Peyer's patch (tissue), 4 donors: ENCODE measurements at places on chromosomes 6 and 20. TPM values are rescaled to one million over a fixed set of nuclear protein-coding genes. Genes with fewer than 3 reads are reported as not detected.

DNA sequence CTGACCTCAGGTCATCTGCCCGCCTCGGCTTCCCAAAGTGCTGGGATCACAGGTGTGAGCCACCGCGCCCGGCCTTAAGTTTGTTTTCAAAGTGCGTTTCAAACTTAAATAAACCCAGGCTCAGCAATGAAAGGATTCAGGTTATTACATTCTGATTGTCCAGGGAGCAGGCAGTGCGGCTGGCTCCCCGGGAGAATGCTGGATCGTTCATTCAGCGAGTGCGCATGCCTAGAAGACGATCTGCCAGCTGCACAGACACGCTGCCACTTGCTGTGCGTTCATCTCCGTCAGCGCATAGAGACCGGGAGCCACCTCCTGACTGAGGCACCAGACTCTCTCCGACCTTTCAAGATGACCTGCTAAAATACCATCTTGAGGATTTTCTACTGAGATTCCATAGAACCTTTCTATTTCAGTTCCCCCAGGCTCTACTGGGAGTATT, 163.9 kb upstream of the ZNF217 start:
- DNase-seq, result no peak

The SYCP2 gene
- total RNA-seq, result 2.5 TPM

- no peak for DNase-seq
These were observed 14.0 kb downstream of the MRPS18A start for GRCh38 chr6:43673444-43674084.

- no peak for DNase-seq
These were observed 1.2 kb downstream of the BRPF3 start for GRCh38 chr6:36197739-36198221.

GRCh38 chr6:17957904-17958620, 29.4 kb downstream of the KIF13A start:
- DNase-seq, result no peak

GRCh38 chr6:118917546-118918328, 17.2 kb downstream of the MCM9 start:
- no peak for DNase-seq

DNA sequence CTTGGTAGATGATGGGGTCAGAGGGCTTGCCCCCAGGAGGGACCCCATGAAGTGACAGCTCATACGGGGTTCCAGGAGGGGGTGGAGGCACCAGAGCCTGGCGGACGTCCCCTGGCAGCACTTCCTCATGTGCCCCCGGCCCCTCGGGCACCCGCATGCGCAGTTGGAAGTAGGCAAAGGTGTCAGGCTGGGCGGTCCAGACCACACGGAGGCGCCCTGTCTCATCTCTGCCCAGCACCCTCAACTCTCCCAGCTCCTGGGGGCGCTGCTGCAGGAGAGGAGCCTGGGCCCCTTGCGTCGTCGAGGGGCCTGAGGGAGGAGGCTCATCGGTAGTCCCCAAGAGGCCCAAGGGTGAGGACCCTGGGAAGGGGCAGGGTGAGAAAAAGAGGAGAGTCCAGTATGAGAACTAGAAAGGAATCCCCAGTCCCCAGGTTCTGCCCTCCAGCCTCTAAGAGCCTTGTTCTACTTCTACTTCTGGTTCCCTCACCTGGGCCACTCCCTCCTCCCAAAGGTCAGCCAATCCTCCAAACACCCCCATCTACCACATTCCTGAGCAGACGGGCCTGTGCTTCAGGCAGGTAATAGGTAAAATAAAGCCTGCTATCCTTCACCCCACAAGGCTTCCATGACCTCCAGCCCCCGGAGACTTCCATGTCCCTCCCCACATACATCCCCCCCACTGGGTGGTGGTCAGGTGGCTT, 23.2 kb downstream of the TNXB start:
- no peak for DNase-seq

The TUBB2A gene
- total RNA-seq, result 13.2 TPM

The HLA-DOB gene
- total RNA-seq, result 3.4 TPM

The CLVS2 gene
- 0.09 TPM for total RNA-seq

DNA sequence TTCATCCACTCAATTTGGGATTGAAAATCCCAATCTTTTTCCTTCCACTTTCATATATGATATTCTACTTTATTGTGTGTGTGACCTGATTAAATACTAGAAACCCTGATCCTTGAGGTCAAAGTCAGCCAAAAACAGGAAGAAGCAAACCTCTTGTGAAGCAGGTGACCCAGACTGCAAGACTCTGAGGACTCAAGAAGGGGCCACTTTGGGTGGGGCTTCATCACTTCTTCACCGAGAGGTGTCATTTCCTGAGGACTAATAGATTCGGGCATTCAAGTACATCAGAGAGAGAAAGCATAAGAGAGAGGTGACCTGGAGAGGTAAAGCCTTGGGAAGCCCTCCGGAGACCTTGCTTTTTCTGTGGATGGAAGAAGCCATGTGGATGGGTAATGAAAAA, 129.0 kb downstream of the CFAP61 start:
- DNase-seq, result no peak

DNA sequence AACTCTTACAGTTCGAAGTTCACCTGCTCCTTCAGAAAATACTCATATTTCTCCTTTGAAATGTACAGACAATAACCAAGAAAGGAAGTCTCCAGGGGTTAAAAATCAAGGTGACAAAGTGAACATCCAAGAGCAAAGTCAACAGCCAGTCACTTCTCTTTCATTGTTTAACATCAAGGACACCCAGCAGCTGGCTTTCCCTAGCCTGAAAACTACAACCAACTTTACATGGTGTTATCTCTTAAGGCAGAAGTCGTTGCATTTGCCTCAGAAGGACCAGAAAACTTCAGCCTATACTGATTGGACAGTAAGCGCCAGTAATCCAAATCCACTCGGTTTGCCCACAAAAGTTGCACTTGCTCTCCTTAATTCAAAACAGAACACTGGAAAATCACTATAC, 113.3 kb downstream of the HIVEP1 start:
- no peak for DNase-seq

The BTN1A1 gene
- total RNA-seq, result not detected

- DNase-seq, result no peak
These were observed 8.5 kb downstream of the ISM1 start for GRCh38 chr20:13229538-13229937.

The ADTRP gene
- 143 TPM for total RNA-seq

The IL17A gene
- total RNA-seq, result not detected

The FOXC1 gene
- total RNA-seq, result 3.3 TPM

DNA sequence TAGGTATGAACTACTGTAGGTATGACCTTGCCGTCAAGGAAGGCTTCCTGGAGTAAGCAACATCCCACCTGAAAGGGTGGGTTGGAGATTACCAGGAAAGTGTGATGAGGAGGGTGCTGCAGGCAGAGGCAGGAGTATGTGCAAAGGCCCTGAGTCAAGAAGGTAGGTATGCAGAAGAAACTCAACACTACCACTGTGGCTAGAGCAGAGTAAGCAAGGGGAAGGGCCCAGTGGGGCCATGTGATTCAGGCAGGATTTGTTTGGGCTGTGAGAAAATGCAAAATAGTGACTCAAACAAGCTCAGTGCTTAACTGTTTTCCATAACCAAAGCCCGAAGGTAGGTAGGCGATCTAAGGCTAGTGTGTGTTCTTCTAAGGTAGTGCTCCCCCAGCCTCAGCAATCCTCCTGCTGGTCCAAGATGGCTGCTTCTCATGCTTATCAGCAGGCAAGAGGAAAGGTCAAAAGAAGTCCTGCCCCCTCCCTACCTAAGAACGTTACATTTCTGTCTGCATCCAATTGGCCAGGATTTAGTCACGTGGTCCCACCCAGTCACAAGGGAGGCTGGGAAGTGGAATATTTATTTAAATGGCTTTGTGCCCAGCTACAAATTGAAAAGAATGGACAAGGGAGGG, 36.2 kb upstream of the HMGA1 start:
- no peak for DNase-seq

DNA sequence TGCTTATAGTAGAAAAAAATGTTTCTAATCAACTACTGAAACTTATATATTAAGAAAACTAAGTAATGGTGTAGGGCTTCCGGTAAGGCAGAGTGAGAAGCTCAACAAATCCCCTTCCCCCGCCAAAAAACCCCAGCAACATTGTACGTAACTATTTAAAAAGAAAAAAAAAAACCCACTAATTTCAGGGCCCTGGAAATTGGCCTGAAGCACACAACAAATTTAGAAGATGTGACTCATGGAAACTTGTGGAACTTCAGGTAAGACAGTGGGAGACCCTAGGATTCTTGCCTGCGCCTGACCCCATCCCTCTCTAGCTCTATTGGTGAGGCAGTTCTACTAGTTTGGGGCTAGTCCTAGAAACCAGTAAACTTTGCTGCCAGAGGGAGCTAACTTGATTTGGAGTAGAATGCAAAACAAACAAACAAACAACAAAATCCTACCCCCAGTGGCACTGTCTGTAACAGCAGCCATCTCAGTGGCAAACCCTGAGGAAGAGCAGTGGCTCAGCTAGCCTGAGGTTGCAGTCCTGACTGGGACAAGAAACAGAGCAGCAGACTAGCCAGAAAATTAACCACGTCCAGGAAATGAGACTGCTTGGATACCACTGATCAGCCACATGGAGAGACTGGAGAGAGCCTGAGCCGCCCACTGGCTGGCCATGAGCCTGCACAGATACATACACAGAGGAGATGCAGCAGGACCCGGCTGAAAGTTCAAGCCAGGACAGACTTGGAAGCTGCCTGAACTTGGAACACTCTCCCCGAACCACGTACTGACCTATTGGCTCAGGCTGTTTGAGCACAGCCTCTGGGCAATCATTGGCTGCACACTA, 135.1 kb downstream of the TBXT start:
- DNase-seq, result no peak

The LY6G6C gene
- not detected for total RNA-seq

- no peak for DNase-seq
These were observed 25.3 kb upstream of the PYGB start for GRCh38 chr20:25222461-25223178.

DNA sequence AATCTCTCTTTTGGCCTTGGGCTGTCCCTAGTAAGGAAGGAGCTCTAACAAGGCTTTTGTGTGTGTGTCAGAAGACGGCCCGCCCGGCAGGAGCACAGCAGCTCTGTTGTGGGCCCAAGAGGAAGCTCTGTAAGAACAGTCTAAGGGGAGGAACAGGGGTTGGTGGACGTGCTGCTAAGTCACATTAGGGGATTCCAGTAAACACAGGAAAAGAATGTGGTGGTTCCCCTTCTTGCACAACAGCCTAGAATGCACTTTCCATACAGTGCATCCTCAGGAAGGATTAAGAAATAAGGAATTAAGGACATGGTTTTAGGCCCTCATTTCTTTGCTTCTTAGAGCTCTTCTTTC, 114.5 kb downstream of the RNF144B start:
- no peak for DNase-seq

DNA sequence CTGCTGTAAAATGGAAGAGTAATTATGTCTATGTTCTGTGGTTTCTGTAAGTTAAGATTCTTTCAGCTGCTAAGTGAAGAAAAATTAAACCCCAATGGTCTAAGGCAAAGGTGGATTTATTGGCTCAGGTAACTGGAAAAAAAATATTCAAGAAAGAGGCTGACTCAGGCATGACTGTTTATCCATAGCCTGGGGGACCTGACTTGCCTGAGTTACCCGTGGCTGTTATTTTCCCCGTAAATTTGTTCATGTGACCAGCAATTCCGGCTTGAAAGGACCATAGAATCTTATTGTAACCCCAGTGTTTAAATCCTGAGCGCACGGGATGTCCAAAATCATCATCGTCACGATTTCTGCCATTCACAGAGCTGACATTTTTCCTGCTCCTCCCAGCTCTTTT, 32.3 kb upstream of the SULF2 start:
- DNase-seq, result no peak

The VSX1 gene
- not detected for total RNA-seq

DNA sequence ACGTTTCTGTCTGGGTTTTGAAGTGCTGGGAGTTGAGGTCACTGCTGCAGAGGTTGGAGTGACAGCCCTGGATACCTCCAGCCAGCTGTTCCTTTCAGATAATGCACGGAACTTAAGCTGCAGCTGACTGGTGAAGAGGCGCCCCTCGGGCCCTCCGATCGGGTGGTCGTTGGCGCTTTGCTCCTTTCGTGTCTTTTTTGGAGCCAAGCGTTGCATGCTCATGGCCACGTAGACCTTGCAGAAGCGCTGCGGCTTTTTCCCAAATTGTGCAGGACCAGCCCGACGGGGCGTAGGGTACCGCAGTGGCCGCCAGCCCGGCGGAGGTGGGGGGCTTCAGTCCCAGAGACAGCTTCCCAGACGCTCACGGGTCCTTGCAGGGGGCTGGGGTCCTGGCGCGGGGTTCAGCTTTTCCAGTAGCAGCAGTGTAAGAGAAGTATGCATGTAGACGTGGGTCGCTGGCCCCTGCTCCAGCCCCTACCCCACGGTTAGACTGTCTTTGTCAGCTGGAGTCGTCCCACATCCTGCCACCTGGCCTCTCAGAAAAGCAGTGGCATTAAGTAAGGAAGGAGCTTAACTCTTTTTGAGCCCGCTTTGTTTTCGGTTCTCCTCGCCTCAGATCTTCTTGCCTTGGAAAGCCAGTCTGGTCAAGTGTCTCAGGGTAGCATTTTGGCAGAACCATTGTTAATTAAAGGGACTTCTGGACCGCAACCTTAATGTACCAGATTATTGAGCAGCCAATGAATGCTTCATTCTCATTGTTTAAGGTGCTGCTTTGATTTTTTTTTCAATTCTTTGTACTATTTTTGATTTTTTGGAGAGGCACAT, 838 bp downstream of the TNFAIP3 start:
- DNase-seq, result peak; percentile 85

The FARS2 gene
- 15.4 TPM for total RNA-seq

DNA sequence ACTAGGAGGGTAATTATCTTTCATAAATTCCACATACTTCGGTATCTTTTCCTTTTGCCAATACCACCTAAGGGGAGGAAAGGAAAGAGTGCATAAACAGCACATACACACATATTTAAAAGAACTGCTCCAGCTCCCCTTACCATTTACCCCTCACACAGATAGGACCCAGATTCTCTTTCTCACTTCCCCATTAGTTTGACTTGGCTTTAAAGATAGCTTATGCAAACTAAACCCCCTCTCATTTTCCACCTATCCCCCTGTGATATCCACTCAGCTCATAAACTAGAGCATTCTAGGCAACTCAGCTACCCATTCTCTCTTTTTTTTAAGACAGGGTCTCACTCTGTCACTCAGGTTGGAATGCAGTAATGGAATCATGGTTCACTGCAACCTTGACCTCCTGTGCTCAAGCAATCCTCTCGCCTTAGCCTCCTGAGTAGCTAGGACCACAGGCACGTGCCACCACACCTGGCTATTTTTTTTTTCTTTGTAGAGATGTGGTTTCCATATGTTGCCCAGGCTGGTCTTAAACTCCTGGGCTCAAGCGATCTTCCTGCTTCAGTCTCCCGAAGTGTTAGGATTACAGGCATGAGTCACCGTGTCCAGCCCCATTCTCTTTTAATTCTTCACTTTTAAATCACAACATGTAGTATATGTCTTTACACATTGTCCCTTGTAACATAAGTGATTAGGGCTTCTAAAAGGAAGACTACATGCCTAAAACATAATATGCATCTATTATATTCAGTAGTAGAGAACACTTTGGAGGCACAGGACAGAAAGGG, 4.0 kb downstream of the FUCA2 start:
- no peak for DNase-seq

GRCh38 chr6:11066505-11067347, 22.6 kb upstream of the ELOVL2 start:
- DNase-seq, result no peak

The TRIM31 gene
- 38.2 TPM for total RNA-seq

- peak; percentile 76 for DNase-seq
These were observed 136.4 kb upstream of the PTPN1 start for GRCh38 chr20:50373674-50374286.
